ENCODE measurements at places on chromosomes 2 and 18. TPM values are rescaled to one million over a fixed set of nuclear protein-coding genes. Genes with fewer than 3 reads are reported as not detected.

Gene TRIM43
- not detected for total RNA-seq

Gene HNMT
- 3.4 TPM for total RNA-seq

Gene IKZF2
- total RNA-seq: 7.0 TPM

Gene STPG4
- not detected for total RNA-seq
